ENCODE measurements at places on chromosomes 2 and 18. TPM values are rescaled to one million over a fixed set of nuclear protein-coding genes. Genes with fewer than 3 reads are reported as not detected.
A peak's percentile ranks its signal among the peaks of the same experiment; 100 is the strongest.

GRCh38 chr2:171411214-171411613 is 22.6 kb downstream of the METTL8 start:
- no peak for DNase-seq

GRCh38 chr2:164621764-164622105 is 453 bp upstream of the GRB14 start:
- no peak for DNase-seq

DNA sequence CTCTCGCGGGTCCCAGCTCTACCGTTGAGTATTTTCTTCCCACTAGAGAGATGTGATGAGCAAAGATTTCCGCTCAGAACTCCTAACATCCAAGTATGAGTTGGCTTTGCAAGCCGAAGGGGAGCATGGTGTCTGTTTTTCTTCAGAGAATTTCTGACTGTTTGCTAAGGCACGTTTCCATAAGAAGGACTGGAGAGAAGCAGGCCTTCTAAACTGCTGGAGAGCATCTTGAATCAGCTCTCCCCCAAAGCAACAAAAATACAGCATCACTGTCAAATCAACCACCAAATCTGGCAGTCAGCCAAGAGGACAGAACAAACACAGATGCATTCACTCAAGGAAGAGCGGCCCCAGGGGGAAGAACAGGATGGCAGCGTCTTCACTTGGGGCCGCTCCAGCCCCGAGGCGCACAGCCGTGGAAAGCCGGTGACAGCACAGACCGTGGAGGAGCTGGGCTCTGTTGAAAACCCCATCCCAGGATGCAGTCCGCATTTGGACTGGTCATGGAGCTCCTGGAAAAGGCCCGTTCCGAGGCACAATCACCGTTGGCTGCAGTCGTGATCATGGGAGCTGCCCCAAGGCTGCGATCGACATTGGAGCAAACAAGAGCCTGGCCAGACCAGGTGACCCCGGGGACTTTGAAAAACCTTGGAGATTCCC is 101.4 kb downstream of the NFATC1 start:
- DNase-seq = no peak

Gene RESP18
- total RNA-seq = not detected

DNA sequence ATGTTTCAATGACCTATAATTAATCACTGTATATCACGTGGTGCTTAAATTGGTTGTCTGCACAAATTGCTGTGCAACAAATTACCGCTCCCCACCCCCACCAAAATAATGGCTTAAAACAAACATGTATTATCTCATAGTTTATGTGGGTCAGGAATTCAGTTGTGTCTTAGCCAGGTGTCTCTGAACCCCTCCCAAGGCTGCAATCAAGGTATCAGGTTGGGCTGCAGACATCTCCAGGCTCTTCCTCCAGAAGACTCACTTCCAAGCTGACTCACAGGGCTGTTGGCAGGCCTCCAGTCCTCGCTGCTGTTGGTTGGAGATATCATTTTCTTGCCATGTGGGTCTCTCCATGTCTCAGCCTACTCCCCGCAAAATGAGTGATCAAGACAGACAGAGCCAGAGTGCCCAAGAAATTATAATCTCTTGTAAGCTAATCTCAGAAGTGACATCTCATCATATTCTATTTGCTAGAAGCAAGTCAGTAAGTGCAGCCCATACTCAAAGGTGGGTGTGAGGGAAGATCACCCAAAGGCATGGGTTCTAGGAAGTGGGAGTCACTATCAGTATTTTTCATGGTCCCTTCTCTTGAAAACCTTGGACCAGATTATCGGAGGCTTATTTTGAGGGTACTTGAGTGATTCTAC is 38.4 kb downstream of the SPC25 start:
- peak; percentile 92 for DNase-seq

Gene POTEJ
- not detected for total RNA-seq

Gene KCNS3
- total RNA-seq = 2.8 TPM

DNA sequence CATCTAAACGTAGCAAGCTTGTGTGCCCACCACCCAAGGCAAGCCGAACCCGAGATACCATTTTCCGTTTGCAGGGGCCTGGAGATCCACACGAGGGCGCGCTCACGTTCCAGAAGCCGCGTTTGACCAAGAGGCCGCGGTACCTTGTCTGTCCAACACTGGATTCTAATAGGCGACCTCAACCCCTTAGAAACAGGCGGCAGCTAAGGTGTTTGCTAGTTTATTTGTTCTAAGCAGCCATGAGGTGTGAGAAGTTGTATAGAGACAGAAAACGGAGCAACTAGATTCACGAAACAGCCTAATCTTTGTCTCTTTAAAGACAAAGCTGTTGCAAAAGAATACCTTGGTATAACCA is 4.2 kb downstream of the HOXD11 start:
- no peak for DNase-seq

DNA sequence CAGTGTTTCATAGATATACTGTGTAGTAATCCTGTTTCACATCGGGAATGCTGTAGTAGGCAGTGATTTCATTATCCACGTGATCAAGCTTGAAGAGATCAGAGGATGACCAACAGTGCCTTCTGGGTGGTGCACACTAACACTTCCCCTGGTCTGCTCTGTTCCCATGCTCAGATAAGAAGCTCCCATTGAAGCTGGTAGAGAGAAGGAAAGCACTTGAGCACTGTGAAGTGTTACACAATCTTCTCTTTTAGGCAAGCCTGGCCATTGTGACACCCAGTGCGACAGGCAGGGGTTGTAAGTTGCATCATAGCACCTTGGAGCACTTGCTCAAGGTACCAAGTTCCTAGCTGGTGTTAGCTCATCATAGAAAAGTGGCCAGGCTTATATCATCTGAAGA is 30.6 kb upstream of the GPD2 start:
- no peak for DNase-seq
